Esophagus squamous epithelium (tissue), 5 donors: ENCODE measurements at places on chromosomes 16 and 17.
A peak's percentile ranks its signal among the peaks of the same experiment; 100 is the strongest.

- no peaks in the 10 kb centered on the region for H3K36me3 ChIP-seq
- H3K4me3 ChIP-seq = peak within 1 kb of the TSS; percentile 2
- no peak for DNase-seq
- no peaks in the 10 kb centered on the region for H3K4me1 ChIP-seq
These were observed at the start of gene CD300LF for GRCh38 chr17:74712756-74713155. Gene CD300LF, minus strand, starts transcription at chr17:74712923. Its CDS starts 57 bp downstream, at chr17:74712866.

GRCh38 chr17:38556239-38556638 lies 49.5 kb downstream of the SRCIN1 start:
- H3K4me1 ChIP-seq = peaks cover 26% of the 10 kb centered on the region
- no peak overlapping the region for H3K27ac ChIP-seq
- H3K27me3 ChIP-seq = peaks cover 8% of the 10 kb centered on the region
- DNase-seq = no peak
- no peaks in the 10 kb centered on the region for H3K36me3 ChIP-seq

DNA sequence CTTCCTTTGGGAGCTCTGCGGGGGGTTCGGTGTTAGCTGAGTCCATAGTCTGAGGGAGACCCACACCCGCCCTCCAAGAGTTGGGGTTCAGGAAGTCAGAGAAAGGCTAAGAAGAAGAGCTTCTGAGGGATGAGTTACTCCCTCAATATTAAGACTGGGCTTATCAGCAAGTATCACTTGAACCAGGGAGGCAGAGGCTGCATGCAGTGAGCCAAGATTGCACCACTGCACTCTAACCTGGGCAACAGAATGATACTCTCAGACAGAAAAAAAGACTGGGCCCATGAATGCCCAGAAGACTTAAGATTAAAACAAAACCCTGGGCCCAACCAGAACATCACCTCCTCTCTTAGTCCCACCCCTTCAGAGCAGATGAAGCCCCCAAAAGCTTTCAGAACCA lies 6.0 kb downstream of the NKIRAS2 start:
- H3K4me1 ChIP-seq = peaks cover 43% of the 10 kb centered on the region
- no peak for DNase-seq
- no peaks in the 10 kb centered on the region for H3K27me3 ChIP-seq
- no peak overlapping the region for H3K4me3 ChIP-seq

DNA sequence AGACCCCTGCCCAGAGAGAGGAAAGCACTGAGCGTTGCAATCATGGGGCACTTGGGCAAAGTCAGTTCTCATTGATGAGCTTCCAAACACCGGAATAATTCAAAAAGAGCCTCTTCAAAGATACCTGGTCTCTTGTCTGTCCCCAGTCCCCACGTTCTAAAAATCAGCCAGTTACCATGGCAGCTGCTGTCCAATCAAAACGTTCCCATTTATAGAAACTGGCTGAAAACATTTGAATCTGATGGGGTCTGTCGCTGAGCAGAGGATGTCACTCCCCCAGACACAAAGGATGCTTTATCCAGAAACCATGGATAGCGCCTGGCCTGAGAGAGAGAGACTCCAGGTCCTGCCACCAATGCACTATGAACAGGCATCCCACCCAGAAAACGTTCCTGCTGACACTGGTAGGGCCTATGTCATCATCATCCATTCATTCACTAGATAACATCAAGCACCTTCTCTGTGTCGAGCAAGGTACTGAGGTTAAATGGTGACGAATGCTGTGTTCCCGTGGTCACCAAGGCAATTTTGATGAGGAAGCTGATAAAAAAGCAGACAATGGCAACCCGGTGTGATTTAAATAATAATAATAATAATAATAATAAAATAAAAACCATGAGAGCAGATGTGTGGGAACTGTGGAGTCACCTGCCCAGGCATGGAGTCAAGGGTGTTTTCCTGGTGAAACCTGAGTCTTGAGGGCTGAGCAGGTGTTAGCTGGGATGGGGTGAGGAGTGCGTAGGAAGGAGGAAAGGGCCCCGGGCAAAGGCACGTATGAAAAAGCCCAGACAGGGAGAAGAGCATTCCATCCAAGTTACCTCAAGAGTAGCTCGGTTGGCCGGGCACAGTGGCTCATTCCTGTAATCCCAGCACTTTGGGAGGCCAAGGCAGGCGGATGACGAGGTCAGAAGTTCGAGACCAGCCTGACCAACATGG lies 19.0 kb upstream of the CALB2 start:
- H3K27ac ChIP-seq = no peak overlapping the region
- no peaks in the 10 kb centered on the region for H3K4me1 ChIP-seq
- H3K36me3 ChIP-seq = no peaks in the 10 kb centered on the region
- no peaks in the 10 kb centered on the region for H3K27me3 ChIP-seq
- DNase-seq = no peak

DNA sequence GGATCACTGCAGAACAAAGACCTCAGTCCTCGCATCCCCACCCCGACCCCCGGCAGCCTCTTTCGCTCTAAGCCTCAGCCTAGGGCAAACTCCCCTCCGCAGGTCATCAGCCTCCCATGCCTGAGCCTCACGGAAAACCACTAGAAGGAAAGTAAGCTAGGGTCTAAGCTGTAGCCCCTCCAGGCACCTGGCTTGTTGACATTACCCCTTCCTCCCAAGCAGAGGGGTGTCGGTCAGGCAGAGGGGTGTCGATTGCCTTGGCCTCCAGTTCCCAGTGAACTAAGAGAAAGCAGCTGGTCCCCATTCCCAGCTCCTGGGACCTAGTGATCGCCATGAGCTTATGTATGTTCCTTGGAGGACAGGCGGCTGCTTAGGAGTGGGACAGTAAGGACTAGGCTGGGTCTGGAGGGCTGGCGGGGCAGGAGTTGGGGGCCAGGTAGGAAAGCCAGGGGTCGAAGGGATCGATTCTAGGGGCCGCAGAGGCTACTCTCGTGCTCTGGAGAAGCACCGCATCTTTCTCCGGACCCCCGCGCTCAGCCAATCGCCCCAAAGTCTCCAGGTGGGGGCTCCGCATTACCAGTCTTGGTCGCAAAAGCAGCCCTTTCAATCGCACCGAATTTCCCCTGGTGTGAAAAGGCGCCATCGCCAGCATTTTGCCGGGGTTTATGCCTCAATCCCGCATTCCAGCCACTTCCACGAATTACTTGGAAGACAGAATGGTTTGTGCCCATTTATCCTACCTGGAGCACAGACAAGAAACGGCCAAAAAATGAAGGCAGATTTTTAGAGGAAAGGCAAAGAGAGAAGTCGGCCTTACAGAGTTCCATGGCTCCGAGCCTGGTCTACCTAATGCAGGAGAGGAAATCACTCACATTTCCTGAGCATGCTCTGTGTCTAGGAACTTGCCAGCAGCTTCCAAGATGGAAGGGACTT lies 21.3 kb upstream of the HOXB13 start:
- no peaks in the 10 kb centered on the region for H3K36me3 ChIP-seq
- H3K27ac ChIP-seq = no peak overlapping the region
- peaks cover 100% of the 10 kb centered on the region for H3K27me3 ChIP-seq
- no peak for DNase-seq

GRCh38 chr17:55705847-55706246 lies 16.8 kb downstream of the TMEM100 start:
- no peak overlapping the region for H3K4me3 ChIP-seq
- no peaks in the 10 kb centered on the region for H3K36me3 ChIP-seq
- H3K27ac ChIP-seq = no peak overlapping the region
- H3K4me1 ChIP-seq = no peaks in the 10 kb centered on the region

- H3K27me3 ChIP-seq = no peaks in the 10 kb centered on the region
- peak overlapping the region; percentile 66 for H3K27ac ChIP-seq
- no peaks in the 10 kb centered on the region for H3K36me3 ChIP-seq
- H3K4me3 ChIP-seq = no peak overlapping the region
- H3K4me1 ChIP-seq = peaks cover 19% of the 10 kb centered on the region
These were observed 5.9 kb upstream of the COL1A1 start for GRCh38 chr17:50207315-50207714.

DNA sequence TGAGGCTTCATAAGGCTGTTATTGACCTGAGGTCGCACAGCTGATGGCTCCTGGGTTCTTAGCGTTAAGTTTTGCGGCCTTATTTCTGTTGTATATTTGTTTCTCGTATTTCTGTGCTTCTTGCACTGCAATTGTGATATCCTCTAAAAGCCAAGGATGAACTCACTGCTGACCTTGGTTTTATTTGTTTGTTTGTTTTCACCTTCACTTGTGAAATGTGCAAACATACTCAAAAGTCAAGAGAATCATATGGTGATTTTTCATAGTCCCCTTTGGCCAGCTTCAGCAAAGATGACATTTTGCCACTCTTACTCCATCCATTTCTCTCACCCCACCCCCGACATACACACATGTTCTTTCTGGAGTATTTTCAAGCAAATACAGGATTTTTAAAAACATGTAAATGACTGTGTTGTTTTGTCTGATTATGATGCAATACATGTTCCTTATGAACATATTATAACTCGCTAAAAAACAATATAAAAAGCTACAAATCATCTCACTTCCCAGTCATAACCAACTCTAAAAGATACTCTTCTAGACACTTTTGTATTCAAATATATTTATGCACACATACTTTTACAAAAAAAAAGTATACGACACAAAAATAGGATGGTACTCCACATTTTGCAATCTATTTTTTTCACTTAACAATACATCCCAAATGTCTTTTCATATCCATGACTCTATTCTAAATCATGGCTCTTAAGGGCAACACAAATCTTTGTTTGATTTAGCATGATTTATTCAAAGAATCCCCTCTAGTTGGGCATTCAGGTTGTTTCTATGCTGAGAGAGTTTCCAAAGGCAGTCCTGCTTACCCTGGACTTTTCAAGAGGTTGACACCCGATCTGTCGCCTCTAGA lies 5.7 kb upstream of the ZCCHC14 start:
- H3K27ac ChIP-seq = no peak overlapping the region
- H3K4me1 ChIP-seq = peaks cover 3% of the 10 kb centered on the region
- no peak overlapping the region for H3K4me3 ChIP-seq
- DNase-seq = no peak
- no peaks in the 10 kb centered on the region for H3K36me3 ChIP-seq

- H3K36me3 ChIP-seq = no peaks in the 10 kb centered on the region
- no peak overlapping the region for H3K27ac ChIP-seq
- H3K4me1 ChIP-seq = no peaks in the 10 kb centered on the region
- no peaks in the 10 kb centered on the region for H3K27me3 ChIP-seq
- H3K4me3 ChIP-seq = no peak overlapping the region
These were observed 91.4 kb downstream of the CACNG3 start for GRCh38 chr16:24347556-24347955.

GRCh38 chr17:50806141-50806643 lies 29.2 kb upstream of the WFIKKN2 start:
- no peaks in the 10 kb centered on the region for H3K4me1 ChIP-seq
- no peaks in the 10 kb centered on the region for H3K27me3 ChIP-seq
- no peaks in the 10 kb centered on the region for H3K36me3 ChIP-seq
- no peak overlapping the region for H3K27ac ChIP-seq

DNA sequence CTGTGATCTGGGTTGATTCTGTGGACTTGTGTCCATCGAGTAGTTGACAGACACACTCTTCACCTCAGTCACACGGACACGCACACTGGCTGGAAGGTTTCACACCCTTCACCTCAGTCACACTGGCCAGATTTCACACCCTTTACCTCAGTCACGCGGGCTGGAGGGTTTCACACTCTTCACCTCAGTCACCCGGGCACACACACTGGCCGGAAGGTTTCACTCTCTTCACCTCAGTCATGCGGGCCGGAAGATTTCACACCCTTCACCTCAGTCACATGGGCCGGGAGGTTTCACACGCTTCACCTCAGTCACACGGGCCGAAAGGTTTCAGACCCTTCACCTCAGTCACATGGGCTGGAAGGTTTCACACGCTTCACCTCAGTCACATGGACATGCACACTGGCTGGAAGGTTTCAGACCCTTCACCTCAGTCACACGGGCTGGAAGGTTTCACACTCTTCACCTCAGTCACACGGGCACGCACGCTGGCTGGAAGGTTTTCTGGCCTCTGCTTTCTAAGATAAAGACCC lies 96.2 kb downstream of the PGS1 start:
- H3K4me1 ChIP-seq = no peaks in the 10 kb centered on the region
- no peak overlapping the region for H3K4me3 ChIP-seq
- no peaks in the 10 kb centered on the region for H3K36me3 ChIP-seq
- H3K27ac ChIP-seq = no peak overlapping the region
- no peak for DNase-seq
- no peaks in the 10 kb centered on the region for H3K27me3 ChIP-seq

DNA sequence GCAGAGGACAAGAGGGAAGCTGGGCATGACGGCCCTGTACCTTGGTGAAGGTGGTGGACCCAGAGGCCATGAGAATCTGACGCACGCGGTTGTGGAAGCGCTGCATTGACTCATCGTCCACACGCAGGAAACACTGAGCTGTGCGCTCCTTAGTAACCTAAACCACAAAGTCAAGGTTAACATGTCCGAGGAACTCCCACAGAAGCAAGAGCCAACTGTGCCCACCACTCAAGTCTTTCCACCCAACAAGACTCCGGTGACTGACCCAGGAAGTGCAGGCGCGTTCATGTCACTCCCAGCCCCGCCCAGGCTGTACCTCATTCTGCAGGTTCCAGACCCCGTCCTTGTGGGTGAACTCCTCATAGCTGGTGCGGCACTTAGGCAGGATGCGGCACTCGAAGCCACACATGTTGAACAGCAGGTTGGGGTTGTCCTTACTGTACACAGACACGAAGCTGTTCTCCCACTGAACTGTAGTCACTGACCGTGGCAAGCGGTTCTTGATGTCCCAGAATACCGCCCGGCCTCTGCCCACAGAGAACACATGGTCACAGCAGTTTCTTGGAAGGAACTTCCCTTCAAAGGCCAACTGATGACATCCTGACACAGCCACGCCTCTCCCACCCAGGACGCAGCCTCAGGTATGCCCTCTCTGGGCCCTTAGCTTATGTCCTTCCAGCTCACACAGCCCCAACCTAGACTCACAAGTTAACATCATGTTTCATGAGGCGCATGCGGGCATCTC lies 11.5 kb downstream of the PRPF8 start:
- H3K27ac ChIP-seq = no peak overlapping the region
- H3K27me3 ChIP-seq = no peaks in the 10 kb centered on the region
- H3K4me1 ChIP-seq = no peaks in the 10 kb centered on the region
- H3K36me3 ChIP-seq = peaks cover 59% of the 10 kb centered on the region
- H3K4me3 ChIP-seq = no peak overlapping the region

GRCh38 chr17:28570716-28571360 lies 486 bp downstream of the PIGS start:
- H3K4me3 ChIP-seq = peak overlapping the region; percentile 98
- peaks cover 55% of the 10 kb centered on the region for H3K4me1 ChIP-seq
- H3K36me3 ChIP-seq = no peaks in the 10 kb centered on the region
- peak overlapping the region; percentile 86 for H3K27ac ChIP-seq
- DNase-seq = no peak
- H3K27me3 ChIP-seq = no peaks in the 10 kb centered on the region

GRCh38 chr17:66981983-66982508 lies 17.5 kb downstream of the CACNG4 start:
- no peaks in the 10 kb centered on the region for H3K27me3 ChIP-seq
- H3K27ac ChIP-seq = no peak overlapping the region
- H3K36me3 ChIP-seq = no peaks in the 10 kb centered on the region
- no peak overlapping the region for H3K4me3 ChIP-seq

DNA sequence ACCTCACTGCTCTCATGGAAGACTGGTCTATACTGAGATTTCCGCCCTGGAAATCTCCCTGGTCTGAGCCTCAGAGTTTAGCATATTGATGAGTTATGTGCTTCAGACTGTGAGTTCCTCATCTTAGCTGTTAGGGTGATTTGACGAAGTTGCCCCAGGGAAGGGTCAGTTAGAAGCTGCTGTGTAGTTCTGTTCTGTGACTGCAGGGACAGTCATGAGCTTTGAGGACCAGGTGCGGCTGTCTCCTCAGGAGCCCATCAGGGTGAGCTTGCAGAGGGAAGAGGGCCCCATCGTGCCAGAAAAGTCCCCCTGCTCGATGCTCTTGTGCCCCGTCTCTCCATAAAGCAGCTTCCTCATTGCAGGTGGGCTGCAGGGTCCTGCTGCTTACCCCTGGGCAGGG lies 28.3 kb upstream of the IL17C start:
- peaks cover 11% of the 10 kb centered on the region for H3K36me3 ChIP-seq
- no peaks in the 10 kb centered on the region for H3K4me1 ChIP-seq
- H3K27ac ChIP-seq = no peak overlapping the region
- no peak overlapping the region for H3K4me3 ChIP-seq
- no peaks in the 10 kb centered on the region for H3K27me3 ChIP-seq
- DNase-seq = no peak
